ENCODE measurements at places on chromosomes 6 and 20. TPM values are rescaled to one million over a fixed set of nuclear protein-coding genes. Genes with fewer than 3 reads are reported as not detected.

Gene POM121L2
- 0.04 TPM for total RNA-seq

Gene CYP24A1
- 220 TPM for total RNA-seq

Gene CASS4
- not detected for total RNA-seq

Gene PBOV1
- not detected for total RNA-seq

Gene REM1
- total RNA-seq = 0.23 TPM

Gene TMEM244
- total RNA-seq = not detected

Gene RUNX2
- 1.2 TPM for total RNA-seq
